ENCODE measurements at places on chromosomes 3 and 15.

GRCh38 chr3:78993375-78993774, 774.4 kb downstream of the ROBO1 start:
- no peak for DNase-seq

DNA sequence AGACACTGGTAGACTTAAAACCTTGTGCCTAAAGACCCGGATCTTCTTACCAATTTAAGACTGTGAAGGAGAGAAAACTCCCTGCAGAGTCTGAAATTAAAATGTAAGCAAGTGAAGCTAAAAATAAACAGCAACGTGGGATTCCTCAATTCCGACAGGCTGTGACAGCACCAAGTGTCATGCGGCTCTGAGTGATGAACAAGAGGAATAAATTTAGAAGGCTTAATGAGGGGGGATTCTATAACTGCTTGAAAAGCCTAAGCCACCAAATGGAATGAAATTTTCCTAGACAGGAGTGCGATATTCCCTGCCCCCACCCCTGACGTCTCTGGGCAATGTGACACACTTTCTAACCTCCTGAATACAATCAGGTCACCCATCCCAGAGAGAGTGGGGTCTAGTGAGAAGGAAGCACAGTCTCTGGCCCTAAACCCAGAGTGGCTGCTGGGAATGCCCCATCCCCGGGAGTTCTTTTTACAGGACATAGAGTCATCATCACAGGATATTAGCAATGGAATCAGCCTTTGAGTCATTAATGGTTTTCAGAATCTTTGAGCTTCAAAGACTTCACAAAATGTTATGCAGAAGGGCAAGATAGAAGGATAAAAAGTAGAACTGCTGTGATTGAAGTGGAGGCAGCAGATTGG, 114.3 kb downstream of the EDEM1 start:
- DNase-seq = no peak

GRCh38 chr15:57751177-57751800, 44.8 kb downstream of the POLR2M start:
- DNase-seq = no peak

GRCh38 chr3:183272791-183273190, 19.7 kb downstream of the B3GNT5 start:
- no peak for DNase-seq

- DNase-seq = no peak
Observed at GRCh38 chr15:80572337-80572736, 122.8 kb upstream of the ABHD17C start.

GRCh38 chr15:64163659-64164362, 989 bp upstream of the PPIB start:
- DNase-seq = no peak

DNA sequence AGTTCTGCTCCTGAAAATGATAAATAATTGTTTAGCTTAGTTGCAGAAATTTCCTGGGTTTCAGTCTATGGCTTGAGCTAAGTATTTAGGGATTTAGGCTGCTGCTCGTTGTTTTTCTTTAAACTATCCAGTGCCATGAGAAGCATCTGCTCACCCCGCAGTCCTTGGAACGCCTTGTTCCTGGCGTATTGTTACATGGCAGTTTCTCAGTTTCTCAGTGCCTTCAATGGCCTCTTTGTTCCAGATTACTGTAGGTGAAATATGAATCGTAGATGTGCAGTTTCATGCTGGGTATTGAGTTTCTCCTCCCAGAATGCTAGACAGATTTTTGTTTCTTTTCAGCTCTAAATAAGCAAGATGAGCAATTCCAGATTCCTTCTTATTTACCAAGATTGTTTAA, 269.5 kb upstream of the GBE1 start:
- DNase-seq = no peak

GRCh38 chr3:184949251-184949965, 137.4 kb downstream of the VPS8 start:
- DNase-seq = no peak

- no peak for DNase-seq
Observed at GRCh38 chr3:62028236-62028635, 345.1 kb downstream of the FEZF2 start.

DNA sequence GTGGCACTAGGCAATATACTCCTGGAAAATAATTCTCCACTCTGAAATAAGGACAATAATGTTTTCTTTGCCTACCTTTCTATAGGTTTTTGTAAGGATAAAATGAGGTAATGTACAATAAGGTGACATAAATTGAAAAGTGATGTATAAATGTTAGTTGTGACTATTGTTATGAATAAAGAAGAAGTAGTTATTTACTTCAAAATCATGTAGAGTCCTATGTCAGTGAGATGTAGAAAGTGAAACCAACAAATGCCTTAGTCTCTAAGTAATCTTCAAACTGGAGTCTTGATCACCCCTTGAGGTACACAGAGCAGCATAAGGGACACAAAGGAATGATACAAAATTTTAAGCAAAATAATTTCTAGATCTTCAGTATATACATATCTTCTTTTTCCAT, 60.3 kb upstream of the TP63 start:
- no peak for DNase-seq

GRCh38 chr15:93505506-93505905, 416.5 kb upstream of the RGMA start:
- DNase-seq = no peak

- DNase-seq = no peak
Observed at GRCh38 chr3:4805662-4806061, 173.6 kb upstream of the BHLHE40 start.

DNA sequence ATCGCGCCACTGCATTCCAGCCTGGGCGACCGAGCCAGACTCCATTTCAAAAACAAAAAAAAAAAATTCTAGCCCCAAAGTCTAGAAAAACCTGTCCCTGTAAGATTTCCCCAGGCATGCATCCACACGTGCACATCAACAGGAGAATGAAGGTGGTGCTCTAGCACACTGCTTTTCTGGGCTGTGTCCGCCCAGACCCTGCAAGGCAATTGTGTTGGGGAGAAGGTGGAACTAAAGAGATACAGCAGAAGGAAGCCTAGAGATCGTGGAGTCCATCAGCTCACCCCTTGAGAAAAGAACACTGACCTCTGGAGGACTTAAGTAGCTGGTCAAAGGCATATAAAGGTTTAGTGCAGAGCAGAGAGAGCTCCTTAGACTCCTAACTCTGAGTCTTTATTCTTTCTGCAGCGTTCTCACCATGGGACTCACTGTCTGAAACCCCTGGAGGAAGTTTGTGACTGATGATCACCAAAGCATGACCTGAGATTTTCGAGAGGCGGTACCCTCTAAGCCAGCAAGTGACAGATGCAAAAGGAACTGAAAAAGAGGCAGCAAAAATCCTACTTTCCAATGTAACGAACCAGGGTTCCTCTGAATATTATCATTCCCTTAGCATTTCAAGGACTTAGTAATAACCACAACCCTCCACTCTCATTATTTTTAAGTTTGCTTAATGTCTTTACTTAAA, 179.8 kb downstream of the MEX3B start:
- no peak for DNase-seq

- no peak for DNase-seq
Observed at GRCh38 chr3:9401986-9402385, 4.6 kb downstream of the SETD5 start.

DNA sequence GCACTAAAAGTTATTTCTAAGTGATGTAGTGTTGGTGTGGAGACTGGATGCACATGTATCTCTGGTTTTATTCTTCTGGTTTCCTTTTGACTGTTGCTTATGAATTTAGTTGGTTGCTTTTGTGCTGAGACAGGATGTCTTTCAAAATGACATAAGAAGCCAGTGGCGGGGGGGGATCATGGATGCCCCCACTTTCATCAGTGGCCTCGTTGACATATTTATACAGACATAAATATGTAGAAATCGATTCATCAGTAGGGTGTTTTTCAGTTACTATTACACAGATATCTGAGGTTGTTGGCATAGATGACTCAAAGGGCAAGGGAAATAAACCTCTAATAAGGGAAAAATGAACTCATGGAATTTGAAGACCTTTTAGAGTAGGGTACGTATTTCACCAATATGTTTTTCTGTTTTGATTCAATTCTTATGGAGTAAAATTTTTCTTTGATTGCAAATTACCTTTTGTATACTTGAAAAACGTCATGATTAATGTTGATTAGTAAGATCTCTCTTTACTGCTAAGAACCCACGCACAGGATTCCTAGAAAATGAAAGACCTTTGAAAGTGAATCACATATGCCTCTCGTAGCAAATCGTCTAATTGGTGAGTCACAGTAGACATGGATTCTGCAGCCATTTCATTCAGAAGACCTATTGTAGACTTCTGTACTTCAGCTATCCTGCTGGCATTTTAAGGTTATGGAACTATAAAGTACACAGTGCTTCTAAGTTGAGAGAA, 97.4 kb upstream of the RBMS3 start:
- no peak for DNase-seq

DNA sequence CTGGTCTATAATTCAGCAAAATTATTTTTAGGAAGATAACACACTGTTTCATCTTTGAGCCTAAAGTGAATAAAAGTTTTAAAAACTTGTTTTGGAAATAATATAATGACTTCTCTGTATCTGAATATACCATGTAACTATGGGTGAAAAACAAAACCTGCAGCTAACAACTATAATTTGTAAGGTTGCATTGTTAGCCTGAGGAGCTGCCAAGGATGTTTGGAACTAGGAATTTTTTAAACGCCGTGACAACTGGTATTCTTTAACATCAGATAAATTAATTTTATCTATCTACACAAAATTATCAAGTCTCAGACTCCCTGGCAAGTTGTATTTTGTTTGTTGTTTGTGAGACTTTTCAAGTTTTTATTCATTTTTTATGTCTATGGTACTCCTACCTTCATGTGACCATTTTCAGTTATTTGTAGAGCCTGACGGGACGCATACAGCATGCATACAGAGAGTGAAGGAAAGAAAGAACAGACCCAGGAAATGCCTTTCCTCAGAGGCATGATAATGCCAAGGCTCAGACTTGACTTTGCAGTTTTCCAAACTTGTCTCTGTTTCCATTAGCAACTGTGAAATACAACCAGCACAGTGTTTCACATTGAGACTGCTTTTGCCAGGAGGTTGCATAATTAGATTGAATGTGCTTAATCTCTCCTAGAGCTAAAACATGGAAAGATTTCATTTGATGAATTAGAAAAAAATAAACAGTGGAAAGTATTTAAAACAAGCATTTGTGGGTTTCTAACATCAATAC, 60.8 kb upstream of the ARHGEF26 start:
- DNase-seq = no peak

DNA sequence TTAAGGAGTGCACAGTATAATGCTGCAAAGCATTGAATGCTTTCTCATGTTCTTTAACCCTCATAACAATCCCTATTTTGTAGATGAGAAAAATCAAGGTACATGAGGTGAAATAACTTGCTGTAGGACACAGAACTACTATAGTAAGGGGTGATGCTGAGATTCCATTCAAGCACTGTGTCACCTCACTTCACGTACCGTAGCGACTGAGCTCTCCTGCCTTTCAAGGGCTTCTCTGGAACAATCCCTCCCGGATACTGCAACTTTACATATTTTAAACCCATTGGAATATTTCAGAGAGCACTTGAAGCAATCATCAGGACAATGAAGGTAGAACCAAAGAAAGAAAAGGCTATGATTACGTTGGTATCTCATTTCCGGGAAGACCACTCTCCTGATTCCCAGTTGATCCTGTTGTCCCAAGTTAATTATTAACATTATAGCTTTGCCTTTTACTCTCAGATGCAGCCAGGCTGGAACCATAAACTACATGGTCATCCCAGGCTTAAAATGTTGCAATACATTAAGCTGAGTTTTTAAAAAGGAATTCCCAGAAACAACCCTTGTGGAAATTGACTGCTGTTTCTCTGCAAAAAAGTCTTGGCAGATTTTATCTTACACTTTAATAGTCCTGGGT, 252.2 kb upstream of the IGF1R start:
- no peak for DNase-seq

DNA sequence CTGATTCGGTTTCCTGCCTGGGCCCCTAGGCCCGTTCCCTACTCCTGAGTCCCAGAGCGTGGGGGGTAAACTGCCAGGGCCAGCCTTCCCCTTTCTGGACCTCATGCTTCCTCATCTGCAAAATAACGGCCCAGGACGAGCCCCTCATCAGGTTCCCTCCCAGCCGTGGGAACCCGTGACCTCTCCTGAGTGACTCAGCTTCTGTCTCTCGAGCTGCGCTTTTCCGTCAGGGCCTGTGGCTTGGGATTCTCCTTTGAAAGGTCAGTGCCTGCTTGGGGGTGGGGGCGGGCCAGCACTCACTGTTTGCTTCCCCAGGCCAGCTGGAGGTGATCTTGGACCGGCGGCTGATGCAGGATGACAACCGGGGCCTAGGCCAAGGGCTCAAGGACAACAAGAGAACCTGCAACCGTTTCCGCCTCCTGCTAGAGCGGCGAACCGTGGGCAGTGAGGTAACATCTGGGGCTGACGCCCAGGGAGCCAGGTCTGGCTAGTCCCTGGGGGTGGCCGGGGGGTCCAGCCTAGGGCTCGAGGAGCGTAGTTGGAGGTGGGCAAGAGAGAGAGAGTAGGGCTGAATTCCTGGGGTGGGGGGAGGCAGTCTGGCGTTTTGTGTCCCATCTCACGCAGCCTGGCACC, 12.8 kb downstream of the MAN2A2 start:
- no peak for DNase-seq

DNA sequence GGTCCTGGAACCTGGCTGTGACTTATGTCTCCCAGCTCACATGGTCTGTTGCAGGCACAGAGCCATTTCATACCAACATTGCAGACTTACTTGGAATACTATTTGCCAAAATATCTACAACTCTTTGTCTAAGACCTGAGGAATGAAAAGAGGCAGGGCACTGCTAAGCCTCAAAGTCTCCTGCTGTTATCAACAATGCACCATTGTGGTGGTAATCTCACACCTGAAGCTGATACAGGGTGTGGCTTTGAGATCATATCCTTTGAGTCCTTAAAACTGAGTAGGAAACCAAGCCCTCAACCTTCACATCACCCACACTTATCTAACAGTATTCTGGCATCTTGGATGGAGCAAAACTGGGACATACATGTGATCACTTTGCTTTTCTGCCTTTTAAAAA, 782.0 kb downstream of the EPHA3 start:
- DNase-seq = no peak

GRCh38 chr3:122184591-122184929, 1.1 kb downstream of the CASR start:
- no peak for DNase-seq

GRCh38 chr15:72774696-72775383, 8.7 kb downstream of the ADPGK start:
- DNase-seq = no peak

DNA sequence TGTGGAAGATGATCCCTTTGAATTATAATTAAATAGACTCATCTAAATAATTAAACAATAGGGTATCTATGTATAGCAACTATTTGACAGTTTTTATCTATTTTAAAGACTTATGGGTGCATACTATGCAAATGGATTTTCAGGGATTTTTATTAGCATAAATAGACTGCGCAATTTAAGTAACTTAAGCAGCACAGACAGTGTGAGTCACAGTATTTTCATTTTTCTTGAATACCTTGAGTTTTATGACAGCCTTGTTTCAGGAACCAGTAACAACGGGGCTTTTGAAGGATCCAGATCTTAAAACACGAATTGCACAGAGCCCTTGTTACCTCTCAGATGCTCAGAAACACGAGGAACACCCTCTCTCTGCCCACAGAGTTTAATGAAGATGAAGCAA, 175.5 kb upstream of the CD96 start:
- DNase-seq = no peak

Data from activated T-cell treated with anti-CD3 and anti-CD28 coated beads for 1 hour (primary cell).